ENCODE measurements at places on chromosomes 12 and 14. TPM values are rescaled to one million over a fixed set of nuclear protein-coding genes. Genes with fewer than 3 reads are reported as not detected.

DNA sequence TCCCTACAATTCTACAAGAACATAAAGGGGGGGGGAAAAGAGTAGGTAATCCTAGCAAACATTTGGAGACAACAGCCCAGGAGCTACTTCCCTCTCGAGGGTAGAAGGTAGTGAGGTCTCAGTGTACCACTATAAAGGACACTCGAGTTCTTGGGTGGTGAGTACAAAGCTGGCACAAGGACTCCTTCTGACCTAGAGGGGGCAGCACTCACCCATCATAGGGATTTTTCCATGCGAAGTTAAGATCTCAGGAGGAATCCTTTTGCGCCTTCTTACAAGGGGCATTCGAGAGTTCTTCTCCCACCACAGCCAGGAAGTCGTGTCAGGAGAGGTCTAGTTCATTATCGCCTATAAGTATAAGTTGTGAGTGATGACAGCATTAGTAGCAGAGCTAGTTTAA is 200.2 kb upstream of the RBM19 start:
- H3K4me3 ChIP-seq = no peak overlapping the region
- no peaks in the 10 kb centered on the region for H3K36me3 ChIP-seq
- H3K27ac ChIP-seq = no peak overlapping the region
- no peak for DNase-seq
- H3K27me3 ChIP-seq = no peaks in the 10 kb centered on the region
- H3K4me1 ChIP-seq = no peaks in the 10 kb centered on the region

DNA sequence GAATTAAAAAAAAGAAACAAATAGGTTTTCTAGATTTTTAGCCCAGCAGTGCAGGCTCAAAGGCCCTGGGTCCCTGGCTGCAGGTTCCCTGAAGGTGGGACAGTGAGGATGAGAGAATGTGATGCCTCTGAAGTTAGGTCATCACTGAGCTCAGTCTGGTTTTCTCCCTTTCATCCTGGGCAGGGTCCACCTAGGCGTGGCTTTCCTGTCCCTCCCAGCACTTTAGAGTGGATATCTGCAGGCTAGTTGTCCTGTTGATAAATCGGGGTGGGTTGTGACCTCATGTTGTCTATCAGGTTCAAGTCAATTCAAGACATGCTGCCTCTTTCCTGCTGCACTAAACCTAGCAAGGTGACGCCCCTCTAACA is 60.9 kb downstream of the MAP1LC3B2 start:
- DNase-seq = no peak
- no peak overlapping the region for H3K27ac ChIP-seq
- H3K27me3 ChIP-seq = no peaks in the 10 kb centered on the region
- H3K4me3 ChIP-seq = no peak overlapping the region

DNA sequence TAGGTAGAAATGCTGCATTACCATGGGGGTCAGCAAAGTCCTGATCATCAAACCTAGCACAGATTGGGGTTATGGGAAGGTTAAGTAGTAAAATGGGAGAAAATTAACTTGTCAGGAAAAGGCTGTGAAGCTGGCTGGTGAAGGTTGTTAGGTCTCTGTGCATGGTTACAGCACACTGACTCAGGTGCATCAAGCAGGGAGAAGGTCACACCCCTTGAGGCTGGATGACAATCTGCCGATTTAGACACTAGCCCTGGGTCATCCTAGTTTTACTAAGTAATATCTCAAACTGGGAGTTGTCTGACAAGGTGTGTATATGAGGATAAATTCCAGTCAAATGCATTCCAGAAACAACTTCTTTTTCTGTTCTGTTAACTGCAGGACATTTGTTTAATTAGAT is 271.1 kb upstream of the LRIG3 start:
- no peak overlapping the region for H3K27ac ChIP-seq
- H3K27me3 ChIP-seq = no peaks in the 10 kb centered on the region
- no peak overlapping the region for H3K4me3 ChIP-seq
- no peaks in the 10 kb centered on the region for H3K36me3 ChIP-seq
- H3K4me1 ChIP-seq = no peaks in the 10 kb centered on the region

GRCh38 chr14:34741840-34742239 is 27.4 kb upstream of the CFL2 start:
- no peak overlapping the region for H3K27ac ChIP-seq
- no peaks in the 10 kb centered on the region for H3K27me3 ChIP-seq
- H3K4me1 ChIP-seq = no peaks in the 10 kb centered on the region
- DNase-seq = no peak
- no peak overlapping the region for H3K4me3 ChIP-seq
- H3K36me3 ChIP-seq = no peaks in the 10 kb centered on the region

- H3K36me3 ChIP-seq = peaks cover 58% of the 10 kb centered on the region
- H3K27ac ChIP-seq = no peak overlapping the region
- DNase-seq = no peak
- no peaks in the 10 kb centered on the region for H3K4me1 ChIP-seq
- no peaks in the 10 kb centered on the region for H3K27me3 ChIP-seq
Measured at GRCh38 chr14:91466192-91466591, 43.9 kb downstream of the PPP4R3A start.

DNA sequence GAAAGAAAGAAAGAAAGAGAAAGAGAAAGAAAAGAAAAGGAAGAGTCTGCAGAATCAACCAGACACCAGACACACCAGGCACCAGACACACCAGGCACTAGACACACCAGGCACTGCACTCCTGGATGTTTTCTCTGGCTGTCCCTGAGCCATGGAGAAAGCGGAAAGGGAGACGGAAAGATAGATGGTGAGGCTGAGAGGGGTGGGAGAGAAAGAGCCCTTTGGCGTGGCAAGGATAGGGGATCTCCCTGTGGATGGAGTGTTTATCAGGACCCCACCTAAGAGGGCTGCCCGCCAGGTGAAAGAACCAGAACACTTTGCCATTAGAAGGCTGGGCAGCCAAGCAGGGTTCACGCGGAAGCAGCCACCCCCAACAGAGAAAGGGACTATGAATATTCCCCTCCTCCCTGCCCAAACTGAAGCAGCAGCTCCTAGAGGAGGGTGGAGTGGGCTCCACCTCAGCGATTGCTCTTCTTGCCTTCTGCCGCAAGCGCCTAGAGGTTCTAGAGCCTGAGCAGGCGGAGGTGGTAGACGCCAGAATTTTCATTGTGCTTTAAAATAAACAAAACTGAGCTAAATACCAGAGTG is 13.4 kb downstream of the ST8SIA1 start:
- no peaks in the 10 kb centered on the region for H3K36me3 ChIP-seq
- H3K27ac ChIP-seq = no peak overlapping the region
- DNase-seq = no peak
- no peaks in the 10 kb centered on the region for H3K4me1 ChIP-seq

DNA sequence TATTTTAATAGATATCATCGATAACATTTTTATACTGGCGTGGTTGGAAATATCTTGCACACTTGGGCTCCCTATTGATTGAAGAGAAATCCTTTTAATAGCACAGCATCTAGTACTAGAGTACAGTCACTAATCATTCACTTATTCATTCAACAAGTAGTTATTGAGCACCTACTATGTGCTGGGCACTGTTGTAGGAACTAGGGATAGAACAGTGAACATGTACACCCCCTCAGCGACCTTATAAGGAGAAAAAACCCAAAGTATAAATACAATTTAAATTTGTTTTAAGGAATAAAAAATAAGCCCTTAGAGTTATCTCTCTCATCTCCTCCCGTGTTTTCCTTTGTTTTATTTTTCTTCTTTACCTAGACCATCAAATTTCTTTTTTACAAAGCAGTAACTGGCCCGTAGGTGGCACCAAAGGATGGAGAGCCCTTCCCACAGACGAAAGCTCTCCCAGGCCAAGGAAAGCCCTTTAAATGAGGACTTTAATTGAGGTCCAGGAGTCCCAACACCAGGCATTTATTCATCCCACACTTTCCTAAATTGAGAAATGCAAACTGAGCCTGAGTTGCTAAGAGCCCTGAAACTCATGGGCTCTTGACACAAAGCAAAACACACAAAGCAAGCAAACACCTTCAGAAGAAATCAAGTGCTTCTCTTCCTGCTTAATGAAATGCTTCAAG is 29.0 kb downstream of the PEBP1 start:
- no peaks in the 10 kb centered on the region for H3K4me1 ChIP-seq
- H3K27me3 ChIP-seq = no peaks in the 10 kb centered on the region
- H3K4me3 ChIP-seq = no peak overlapping the region
- no peak overlapping the region for H3K27ac ChIP-seq

DNA sequence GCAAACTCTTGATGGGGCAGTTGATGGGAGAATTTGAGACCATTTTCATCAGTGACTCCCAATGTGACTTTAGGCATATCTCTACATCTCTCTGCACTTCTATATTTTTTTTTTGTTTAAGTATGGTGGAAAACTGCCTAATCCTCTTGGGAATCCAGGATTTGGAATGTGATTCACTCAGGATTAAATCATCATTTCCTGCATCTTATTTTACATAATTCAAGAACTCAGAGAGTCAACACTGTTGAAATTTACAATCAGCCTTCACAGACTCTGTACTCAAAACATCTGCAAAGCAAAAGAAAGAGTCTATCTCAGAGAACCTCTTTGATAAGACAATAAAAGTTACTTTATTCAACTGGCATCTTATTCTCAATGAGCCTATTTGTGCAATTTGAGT is 260.7 kb upstream of the NOS1 start:
- H3K4me1 ChIP-seq = no peaks in the 10 kb centered on the region
- H3K4me3 ChIP-seq = no peak overlapping the region
- no peak overlapping the region for H3K27ac ChIP-seq
- no peak for DNase-seq
- no peaks in the 10 kb centered on the region for H3K36me3 ChIP-seq

GRCh38 chr12:111867531-111867930 is 25.5 kb downstream of the MAPKAPK5 start:
- H3K27ac ChIP-seq = no peak overlapping the region
- H3K27me3 ChIP-seq = no peaks in the 10 kb centered on the region
- no peak overlapping the region for H3K4me3 ChIP-seq
- H3K4me1 ChIP-seq = no peaks in the 10 kb centered on the region

- peak overlapping the region; percentile 60 for H3K27ac ChIP-seq
- H3K4me1 ChIP-seq = peaks cover 23% of the 10 kb centered on the region
- no peaks in the 10 kb centered on the region for H3K36me3 ChIP-seq
- H3K4me3 ChIP-seq = no peak overlapping the region
Measured at GRCh38 chr14:67977434-67978034, 158.0 kb downstream of the RAD51B start.

DNA sequence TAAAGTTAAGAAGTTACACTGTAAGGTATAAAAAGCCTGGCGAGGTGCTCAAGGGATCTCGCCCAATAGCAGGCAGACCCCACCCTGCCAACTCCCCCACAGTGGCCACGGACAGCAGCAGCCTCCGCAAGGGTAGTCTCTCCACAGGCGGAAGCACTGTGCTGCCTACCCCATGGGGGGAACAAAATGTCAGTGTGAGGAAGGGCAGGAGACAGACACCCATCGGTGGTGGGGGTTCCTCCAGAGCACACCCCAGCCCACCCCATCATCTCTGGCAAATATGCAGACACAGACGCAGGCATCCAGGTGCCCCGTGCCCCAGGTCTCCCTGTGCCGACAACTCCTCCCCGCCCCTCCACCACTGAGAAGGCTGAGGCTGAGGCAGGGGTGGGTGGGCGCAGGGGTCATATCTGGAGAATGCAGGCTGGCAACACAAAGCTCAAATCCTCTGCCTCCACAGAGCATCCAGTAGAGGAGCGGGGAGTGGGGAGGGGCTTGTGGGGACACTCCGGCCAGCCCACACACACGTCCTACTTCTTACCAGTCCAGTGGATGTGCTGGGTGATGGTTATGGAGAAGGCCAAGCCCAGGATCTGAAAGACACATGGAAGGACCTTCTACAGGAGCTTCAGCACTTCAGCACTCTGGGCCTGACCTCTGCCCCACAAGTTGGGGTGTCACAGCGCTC is 68.3 kb upstream of the DDX11 start:
- no peak overlapping the region for H3K27ac ChIP-seq
- H3K27me3 ChIP-seq = no peaks in the 10 kb centered on the region
- peaks cover 5% of the 10 kb centered on the region for H3K4me1 ChIP-seq
- no peak overlapping the region for H3K4me3 ChIP-seq
- no peaks in the 10 kb centered on the region for H3K36me3 ChIP-seq

- H3K27me3 ChIP-seq = no peaks in the 10 kb centered on the region
- H3K4me3 ChIP-seq = peak within 1 kb of the TSS; percentile 71
- peak; percentile 98 for DNase-seq
- H3K36me3 ChIP-seq = no peaks in the 10 kb centered on the region
- H3K27ac ChIP-seq = peak within 1 kb of the TSS; percentile 86
Measured at GRCh38 chr14:89955745-89956660, at the start of gene TDP1. TSS of gene TDP1 (plus strand) at chr14:89955927. CDS start at chr14:89963115, 7,188 bp downstream.

GRCh38 chr14:68283378-68284123 is 464.0 kb downstream of the RAD51B start:
- no peaks in the 10 kb centered on the region for H3K36me3 ChIP-seq
- peak; percentile 51 for DNase-seq
- no peaks in the 10 kb centered on the region for H3K27me3 ChIP-seq

DNA sequence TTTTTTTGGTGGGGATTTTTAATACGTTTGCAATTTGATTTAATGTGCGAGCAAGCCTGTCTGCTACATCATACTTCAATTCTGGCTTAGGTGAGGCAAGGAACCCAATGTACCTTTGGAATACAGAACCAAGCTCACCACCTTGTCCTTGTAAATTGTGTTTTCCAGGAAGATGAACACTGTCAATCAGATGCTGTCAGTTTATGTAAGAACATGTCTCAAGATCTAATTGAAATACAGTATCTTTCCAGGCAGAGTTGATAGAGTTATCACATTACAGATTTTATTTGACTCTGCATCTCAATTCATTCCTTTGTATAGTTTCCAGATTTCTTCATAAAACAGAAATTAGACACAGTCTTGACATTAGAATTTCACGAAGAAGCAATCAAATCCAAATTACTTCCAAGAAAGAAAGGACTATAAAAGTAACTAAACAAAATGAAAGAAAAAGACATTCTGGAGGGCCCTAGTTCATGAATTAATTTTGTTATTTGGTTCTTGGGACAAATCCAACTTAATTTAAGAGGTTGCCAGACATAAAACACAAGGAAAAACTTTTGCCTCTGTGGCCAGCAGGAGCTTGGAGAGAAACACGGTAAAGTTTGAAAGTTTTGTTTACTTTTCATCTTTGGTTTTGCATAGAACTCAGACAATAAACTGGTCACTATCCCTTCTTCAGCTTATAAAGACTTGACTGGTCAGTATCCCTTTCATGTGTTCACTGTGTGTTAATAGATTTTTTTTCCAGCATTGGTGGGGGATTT is 16.4 kb upstream of the MED13L start:
- DNase-seq = no peak
- no peaks in the 10 kb centered on the region for H3K27me3 ChIP-seq
- H3K4me1 ChIP-seq = peaks cover 5% of the 10 kb centered on the region

DNA sequence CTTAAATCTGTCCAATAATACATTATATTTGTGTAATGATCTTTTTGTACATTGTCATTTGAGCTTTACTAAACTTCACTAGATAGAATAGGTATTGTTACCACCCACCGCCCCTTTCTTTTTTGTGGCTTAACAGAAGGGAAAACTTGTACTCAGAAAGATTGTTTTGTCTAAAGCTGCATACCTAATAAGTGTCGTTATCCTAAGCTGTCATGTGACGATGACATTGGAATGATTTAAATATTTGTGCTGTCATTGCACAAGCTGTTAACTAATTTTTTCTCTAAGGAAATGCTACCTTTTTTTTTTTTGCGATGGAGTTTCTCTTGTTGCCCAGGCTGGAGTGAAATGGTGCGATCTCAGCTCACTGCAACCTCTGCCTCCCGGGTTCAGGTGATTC is 3.6 kb downstream of the DIP2B start:
- H3K4me1 ChIP-seq = peaks cover 26% of the 10 kb centered on the region
- H3K36me3 ChIP-seq = no peaks in the 10 kb centered on the region
- DNase-seq = no peak
- H3K4me3 ChIP-seq = no peak overlapping the region
- H3K27ac ChIP-seq = peak overlapping the region; percentile 2

Gene RFC5
- total RNA-seq = 7.6 TPM

Gene EFCAB11
- not detected for total RNA-seq

Gene OTX2
- total RNA-seq = not detected

Gene ALG10B
- 2.5 TPM for total RNA-seq

Gene CLIP1
- 49.2 TPM for total RNA-seq
